Fibroblast of lung (primary cell): ENCODE measurements at places on chromosomes 13 and 19. TPM values are rescaled to one million over a fixed set of nuclear protein-coding genes. Genes with fewer than 3 reads are reported as not detected.

DNA sequence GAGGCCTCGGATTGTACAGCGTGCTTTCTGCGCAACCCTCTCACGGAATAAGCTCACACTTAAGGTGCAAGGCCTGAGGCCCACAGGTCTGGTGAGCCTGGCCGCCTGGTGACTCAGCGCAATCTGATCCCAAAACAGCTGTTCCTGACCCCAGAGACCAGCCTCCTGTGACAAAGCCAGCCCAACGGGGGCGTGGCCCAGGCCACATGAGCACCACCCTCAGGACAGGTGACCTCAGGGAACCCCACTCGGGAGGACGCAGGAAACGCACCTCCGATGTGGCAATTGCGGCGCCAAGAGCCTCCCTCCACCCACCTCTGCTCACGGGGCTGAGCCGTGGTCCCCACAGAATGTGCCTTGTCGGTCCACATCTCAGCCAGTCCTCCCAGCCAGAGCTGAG lies 26.4 kb downstream of the GRTP1 start:
- no peak for DNase-seq

SIAH3 gene
- total RNA-seq = not detected in 2 replicates

DNA sequence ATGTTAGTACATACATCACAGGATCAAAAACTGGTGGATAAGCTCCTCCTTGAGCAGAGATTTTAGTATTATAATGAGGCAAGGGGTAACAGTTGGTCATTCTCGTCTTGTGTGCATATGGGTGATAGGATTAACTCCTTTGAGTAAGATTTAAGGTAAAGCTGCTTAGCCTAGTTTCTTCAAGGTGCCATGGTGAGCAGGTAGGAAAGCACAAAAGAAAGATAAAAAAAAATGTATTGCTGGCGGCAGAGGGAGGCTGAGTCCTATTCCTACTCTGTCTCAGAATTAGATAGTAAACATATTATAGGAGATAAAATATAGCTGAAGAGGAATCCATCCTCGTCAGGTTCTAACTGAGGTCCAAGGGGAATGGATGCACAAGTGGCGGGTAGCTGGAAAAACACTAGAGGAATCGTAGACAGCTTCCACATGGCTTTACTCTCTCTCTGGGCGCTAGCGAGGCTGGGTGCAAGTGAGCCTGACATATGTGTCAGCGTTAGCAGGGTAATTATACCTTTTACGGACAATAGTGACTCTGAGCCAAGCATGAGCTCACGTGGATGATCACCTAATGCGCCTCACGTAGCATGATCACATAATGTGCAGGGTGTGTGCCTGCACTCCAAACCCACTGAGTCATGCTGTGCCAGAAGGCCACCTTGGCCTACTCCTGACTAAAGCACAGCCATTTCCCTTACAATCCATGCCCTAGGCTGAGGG lies 734.3 kb upstream of the MIR17HG start:
- no peak for DNase-seq

- DNase-seq = no peak
Observed at GRCh38 chr19:29519146-29519545, 6.6 kb upstream of the VSTM2B start.

DNA sequence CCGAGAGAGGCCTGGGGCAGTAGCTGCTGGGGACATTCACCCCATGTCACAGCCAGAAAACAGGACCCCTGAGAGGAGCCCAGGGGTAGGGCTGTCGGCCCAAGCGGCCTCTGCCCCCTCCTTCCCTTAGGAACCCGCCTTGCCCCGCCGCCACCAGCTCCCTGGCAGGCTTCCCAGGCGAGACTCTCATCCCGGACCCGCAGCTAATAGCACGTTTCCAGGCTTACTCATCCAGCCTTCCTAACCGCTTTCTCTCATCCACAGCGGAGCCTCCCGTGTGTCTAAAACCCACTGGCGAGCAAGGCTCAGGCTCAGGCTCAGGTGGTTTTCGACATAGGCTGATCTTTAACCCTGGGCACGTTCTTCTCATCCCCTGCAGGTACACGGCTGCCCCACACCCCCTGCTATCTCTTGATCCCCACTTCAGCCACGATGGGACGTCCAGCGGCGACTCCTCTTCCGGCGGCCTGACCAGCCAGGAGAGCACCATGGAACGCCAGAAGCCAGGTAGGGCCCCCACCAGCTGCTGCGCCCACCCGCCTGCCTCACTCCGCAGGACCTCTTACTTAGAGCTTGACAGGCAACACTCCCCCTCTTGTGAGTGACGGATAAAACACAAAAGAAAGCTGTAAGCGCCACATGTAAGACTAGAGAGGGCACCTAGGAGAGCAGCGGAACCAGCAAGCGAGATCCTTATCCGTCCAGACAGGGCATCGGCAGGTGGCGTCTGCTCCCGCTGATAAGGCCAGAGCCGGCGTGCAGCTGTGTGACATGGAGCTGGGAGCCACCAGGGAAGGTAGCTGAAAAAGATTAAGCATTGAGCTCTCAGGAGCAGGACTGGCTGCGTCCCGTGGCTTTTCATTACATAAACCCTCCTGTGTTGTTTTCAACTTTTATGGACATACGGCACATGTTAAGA lies 71.3 kb downstream of the DPF1 start:
- DNase-seq = peak; percentile 86

- DNase-seq = no peak
Observed at GRCh38 chr13:52934258-52934657, 85.8 kb upstream of the PCDH8 start.

DNA sequence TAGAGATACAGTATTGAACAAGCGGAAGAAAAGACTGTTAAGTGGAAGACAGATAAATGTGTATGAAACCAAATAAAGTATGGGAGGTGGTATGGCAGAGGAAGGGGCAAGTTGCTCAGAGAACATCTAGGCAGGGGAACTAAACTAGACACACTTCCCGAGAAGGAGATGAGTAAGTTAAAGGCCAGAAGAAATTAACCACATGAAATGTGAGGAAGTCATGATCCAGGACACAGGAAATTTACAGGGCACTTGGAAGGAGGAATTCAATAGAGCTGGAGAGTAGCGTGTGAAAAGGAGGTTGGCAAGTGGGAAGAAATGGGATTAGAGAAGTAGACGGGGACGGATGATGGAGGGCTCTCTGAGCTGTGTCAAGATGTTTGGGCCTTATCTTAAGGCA lies 208.8 kb downstream of the COG6 start:
- DNase-seq = no peak

- no peak for DNase-seq
Observed at GRCh38 chr13:27170516-27171243, 931 bp downstream of the USP12 start.

CAPN12 gene
- total RNA-seq = 0.26 and 0.50 TPM in 2 replicates

CATSPERD gene
- total RNA-seq = not detected in 2 replicates

HCN2 gene
- total RNA-seq = 0.26 and 0.50 TPM in 2 replicates

- DNase-seq = no peak
Observed at GRCh38 chr13:30373727-30374126, 48.6 kb upstream of the UBE2L5 start.

SPACA4 gene
- not detected in 2 replicates for total RNA-seq

GRCh38 chr13:30576528-30576927 lies 41.2 kb upstream of the USPL1 start:
- DNase-seq = peak; percentile 59

ENOX1 gene
- 4.4 and 7.6 TPM in 2 replicates for total RNA-seq

F2RL3 gene
- under 0.01 TPM in 1 of 2 replicates, not detected in the other for total RNA-seq

DNA sequence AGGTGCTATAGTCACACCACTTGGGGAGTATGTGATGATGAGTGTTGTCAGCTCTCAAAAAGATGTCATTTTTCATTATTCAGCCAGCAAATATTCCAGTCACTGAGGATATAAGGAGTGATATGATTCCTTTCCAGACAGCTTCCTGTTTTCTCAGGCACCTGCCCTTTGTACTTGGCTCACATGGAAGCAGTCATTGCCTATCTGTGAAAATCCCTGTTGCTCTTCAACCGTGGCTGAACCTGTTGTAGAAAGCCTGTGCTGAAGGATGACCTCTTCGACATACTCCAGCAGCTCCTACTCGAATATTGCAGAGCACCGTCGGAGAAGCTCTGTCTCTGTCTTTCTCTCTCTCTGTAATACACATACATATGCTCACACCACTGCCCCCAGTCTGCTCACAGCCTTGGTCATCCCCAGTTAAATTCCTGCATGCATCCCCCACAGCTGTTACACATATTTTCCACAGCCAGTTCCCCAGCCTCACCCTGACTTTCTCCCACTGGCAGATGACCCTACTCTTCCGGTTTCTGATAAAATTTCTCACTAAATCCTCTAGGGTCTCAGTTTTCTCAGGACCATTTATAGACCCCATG lies 204.2 kb upstream of the ARGLU1 start:
- DNase-seq = no peak

DNA sequence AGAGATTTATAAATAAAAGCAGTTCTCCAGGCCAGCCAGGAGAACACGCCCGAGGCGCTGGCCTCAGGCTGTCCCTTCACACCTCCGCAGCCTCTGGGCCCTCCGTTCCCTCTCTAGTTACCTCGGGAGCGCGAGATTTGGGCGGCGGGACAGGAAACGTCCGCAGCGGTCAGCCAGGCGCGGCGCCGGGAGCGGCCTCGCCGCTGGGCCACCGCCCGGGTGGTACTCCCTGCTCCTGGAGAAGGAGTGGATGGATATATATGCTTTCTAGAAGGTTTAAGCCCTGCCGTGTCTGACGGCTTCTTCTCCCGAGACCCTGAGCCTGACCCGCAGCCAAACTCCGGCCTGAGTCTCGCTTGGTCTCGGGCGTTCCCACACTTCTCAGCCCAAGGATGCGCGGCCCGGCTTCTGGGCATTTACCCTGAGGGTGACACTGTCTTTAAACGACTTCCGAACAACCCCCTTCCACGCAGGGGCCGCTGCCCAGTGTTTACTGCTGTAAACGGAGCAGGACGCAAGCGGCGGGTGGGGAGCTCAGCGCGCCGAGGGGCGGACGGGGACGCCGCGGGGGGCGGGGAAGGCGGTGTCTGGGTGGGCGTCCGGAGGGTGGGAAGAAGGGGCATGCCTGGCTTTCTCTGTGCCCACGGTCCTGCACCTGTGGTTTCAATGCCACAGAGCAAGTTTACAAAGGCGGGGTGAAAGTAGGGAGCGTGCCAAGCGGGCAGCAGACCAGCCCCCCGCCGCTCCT lies 2.0 kb upstream of the ZIC2 start:
- no peak for DNase-seq

- no peak for DNase-seq
Observed at GRCh38 chr13:96617528-96617927, 376.7 kb downstream of the OXGR1 start.

ZNF225 gene
- total RNA-seq = 8.2 and 10.2 TPM in 2 replicates

- DNase-seq = peak; percentile 92
Observed at GRCh38 chr19:5138606-5139582, 170.0 kb downstream of the KDM4B start.

ADGRE3 gene
- not detected in 2 replicates for total RNA-seq

ATXN8OS gene
- not detected in 2 replicates for total RNA-seq

GRCh38 chr13:102947745-102948405 lies 102.0 kb downstream of the ERCC5 start:
- peak; percentile 5 for DNase-seq

GRCh38 chr19:16118489-16119033 lies 6.9 kb downstream of the RAB8A start:
- no peak for DNase-seq

GRCh38 chr13:76724421-76724820 lies 161.8 kb downstream of the KCTD12 start:
- DNase-seq = no peak

GSX1 gene
- not detected in 2 replicates for total RNA-seq

GRCh38 chr13:78430166-78430791 lies 173.1 kb downstream of the POU4F1 start:
- no peak for DNase-seq
